Stimulated activated naive CD8-positive, alpha-beta T cell treated with anti-CD3 and anti-CD28 coated beads, Interleukin-15, amount 100 ng/mL, for 72 hours (primary cell): ENCODE measurements at places on chromosomes 2 and 18.

- DNase-seq: no peak
These were observed 119.1 kb downstream of the PTGR3 start for GRCh38 chr18:75089748-75090327.

GRCh38 chr2:238294393-238295143, 6.2 kb upstream of the PER2 start:
- no peak for DNase-seq

DNA sequence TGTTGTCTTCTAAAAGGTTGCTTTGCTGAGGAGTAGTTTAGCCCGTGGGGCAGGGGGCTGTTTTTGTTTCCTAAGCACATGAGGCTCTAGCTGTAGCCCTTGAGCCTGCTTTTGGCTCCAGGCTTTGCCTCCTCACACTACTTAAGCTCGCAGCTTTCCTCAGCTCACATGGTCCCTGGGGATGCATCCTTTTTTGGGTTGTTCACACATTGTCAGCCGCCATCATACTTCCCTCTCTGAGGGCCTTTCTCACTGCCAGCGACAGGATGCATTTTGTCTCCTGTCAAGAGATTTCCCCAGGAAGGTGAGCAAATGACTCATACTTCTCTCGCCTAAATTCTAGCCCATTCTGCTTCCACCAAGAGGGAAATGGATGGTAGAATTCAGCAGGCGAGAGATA, 279.5 kb upstream of the PKDCC start:
- DNase-seq: no peak

DNA sequence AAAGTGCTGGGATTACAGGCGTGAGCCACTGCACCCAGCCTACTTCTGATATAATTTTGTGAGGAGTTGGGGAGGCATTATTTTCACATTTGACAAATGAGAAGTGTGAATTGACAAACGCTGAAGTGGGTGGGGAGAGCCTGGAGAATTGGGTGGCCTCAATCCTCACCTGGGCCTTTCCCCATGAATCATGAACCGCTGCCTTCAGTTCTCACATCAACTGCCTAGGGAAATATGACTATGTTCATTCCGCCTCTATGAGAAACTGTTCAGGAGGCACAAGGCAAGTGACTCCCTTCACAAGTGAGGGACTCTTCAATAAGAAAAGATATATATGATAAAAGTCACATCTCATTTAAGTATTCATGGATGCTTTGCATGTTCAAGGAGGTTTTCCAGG, 96.6 kb upstream of the RND3 start:
- DNase-seq: no peak

- no peak for DNase-seq
These were observed at the start of gene GPC1 for GRCh38 chr2:240435457-240435947. Gene GPC1, plus strand, starts transcription at chr2:240435663. Its CDS starts 256 bp downstream, at chr2:240435919.

- DNase-seq: no peak
These were observed 16.6 kb downstream of the NPPC start for GRCh38 chr2:231909631-231910030.
